CD4-positive, alpha-beta memory T cell (primary cell): ENCODE measurements at places on chromosomes 1 and 21.

- H3K4me3 ChIP-seq, result no peak overlapping the region
- H3K27me3 ChIP-seq, result peaks cover 13% of the 10 kb centered on the region
- DNase-seq, result no peak
- no peak overlapping the region for H3K27ac ChIP-seq
- no peaks in the 10 kb centered on the region for H3K36me3 ChIP-seq
Measured at GRCh38 chr1:204831186-204831585, 39.5 kb upstream of the NFASC start.

- peaks cover 60% of the 10 kb centered on the region for H3K4me1 ChIP-seq
- H3K27me3 ChIP-seq, result no peaks in the 10 kb centered on the region
- no peak for DNase-seq
- no peak overlapping the region for H3K4me3 ChIP-seq
- H3K36me3 ChIP-seq, result peaks cover 9% of the 10 kb centered on the region
Measured at GRCh38 chr1:26784886-26785285, 2.9 kb upstream of the PIGV start.

DNA sequence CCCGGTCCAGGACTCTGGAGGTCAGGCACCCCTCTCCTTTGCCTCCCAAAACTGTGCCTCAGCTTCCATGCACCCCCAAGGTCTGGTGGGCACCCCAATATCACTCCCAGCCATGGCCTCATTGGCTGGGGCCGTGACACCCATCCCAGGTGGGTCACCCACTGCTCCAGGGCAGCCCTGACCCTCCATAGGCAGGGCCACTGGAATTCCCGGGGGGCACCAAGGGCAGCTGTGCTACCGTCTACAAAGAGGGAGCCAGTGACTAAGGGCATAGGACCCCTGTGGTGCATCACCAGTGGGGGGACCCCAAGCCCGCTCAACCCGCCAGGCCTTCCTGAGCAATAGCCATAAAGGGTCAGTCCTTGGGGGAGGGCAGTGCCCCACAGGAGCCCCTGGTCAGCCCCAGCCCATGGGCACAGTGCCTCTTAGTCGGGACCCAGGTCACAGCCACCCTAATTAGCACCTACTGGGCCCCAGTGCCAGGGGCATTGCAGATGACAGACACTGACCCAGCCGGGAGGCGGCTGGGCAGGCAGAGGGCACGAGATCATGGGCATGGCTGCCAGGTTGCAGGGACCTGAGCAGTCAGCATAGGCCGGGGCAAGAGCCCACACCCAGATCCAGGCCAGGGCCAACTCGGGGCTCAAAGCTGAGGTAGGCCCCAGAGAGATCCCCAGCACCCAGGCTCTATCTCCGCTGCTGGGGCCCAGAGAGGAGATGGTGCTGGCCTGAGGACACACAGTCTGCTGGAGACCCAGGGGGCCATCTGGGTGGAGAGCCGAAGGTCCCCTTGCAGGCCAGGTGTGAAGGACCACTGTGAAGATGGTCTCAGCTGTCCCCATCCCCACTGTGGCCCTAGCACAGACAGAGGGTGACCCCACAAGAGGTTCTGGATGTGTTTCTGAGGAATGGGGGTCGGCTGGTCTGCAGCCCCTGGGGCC is 19.0 kb upstream of the ARF1 start:
- no peaks in the 10 kb centered on the region for H3K36me3 ChIP-seq
- H3K27ac ChIP-seq, result no peak overlapping the region
- no peak for DNase-seq
- H3K4me1 ChIP-seq, result peaks cover 24% of the 10 kb centered on the region
- H3K4me3 ChIP-seq, result no peak overlapping the region

GRCh38 chr21:33101300-33101911 is 31.5 kb downstream of the OLIG1 start:
- H3K4me1 ChIP-seq, result no peaks in the 10 kb centered on the region
- DNase-seq, result no peak
- H3K4me3 ChIP-seq, result no peak overlapping the region
- no peaks in the 10 kb centered on the region for H3K36me3 ChIP-seq
- H3K27ac ChIP-seq, result no peak overlapping the region
